ENCODE measurements at places on chromosomes 7 and 10. TPM values are rescaled to one million over a fixed set of nuclear protein-coding genes. Genes with fewer than 3 reads are reported as not detected.
A peak's percentile ranks its signal among the peaks of the same experiment; 100 is the strongest.

GRCh38 chr7:50226145-50226544, 78.4 kb upstream of the IKZF1 start:
- no peak overlapping the region for H3K27ac ChIP-seq
- no peaks in the 10 kb centered on the region for H3K36me3 ChIP-seq
- DNase-seq: no peak

The MEIG1 gene
- total RNA-seq: not detected

GRCh38 chr7:128876586-128876977, 13.9 kb downstream of the ATP6V1F start:
- no peak overlapping the region for H3K27ac ChIP-seq
- H3K27me3 ChIP-seq: no peaks in the 10 kb centered on the region
- no peaks in the 10 kb centered on the region for H3K36me3 ChIP-seq
- H3K4me3 ChIP-seq: no peak overlapping the region
- no peaks in the 10 kb centered on the region for H3K4me1 ChIP-seq

DNA sequence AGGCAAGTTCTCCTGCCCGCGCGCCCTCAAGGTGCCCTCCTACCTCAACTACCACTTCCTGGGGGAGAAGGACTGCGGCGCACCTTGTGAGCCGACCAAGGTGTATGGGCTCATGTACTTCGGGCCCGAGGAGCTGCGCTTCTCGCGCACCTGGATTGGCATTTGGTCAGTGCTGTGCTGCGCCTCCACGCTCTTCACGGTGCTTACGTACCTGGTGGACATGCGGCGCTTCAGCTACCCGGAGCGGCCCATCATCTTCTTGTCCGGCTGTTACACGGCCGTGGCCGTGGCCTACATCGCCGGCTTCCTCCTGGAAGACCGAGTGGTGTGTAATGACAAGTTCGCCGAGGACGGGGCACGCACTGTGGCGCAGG, 1.4 kb downstream of the FZD1 start:
- DNase-seq: peak; percentile 36
- H3K27ac ChIP-seq: peak overlapping the region; percentile 83
- no peaks in the 10 kb centered on the region for H3K36me3 ChIP-seq
- H3K4me3 ChIP-seq: peak overlapping the region; percentile 86

The VIM gene
- total RNA-seq: 10,466 TPM

- peak overlapping the region; percentile 90 for H3K27ac ChIP-seq
- H3K36me3 ChIP-seq: 0 out of 2 replicates have a peak, but pooled peaks cover 4% of the 10 kb centered on the region
- H3K27me3 ChIP-seq: no peaks in the 10 kb centered on the region
- peak overlapping the region; percentile 69 for H3K4me3 ChIP-seq
Measured at GRCh38 chr7:114944745-114945625, 23.1 kb downstream of the MDFIC start.

DNA sequence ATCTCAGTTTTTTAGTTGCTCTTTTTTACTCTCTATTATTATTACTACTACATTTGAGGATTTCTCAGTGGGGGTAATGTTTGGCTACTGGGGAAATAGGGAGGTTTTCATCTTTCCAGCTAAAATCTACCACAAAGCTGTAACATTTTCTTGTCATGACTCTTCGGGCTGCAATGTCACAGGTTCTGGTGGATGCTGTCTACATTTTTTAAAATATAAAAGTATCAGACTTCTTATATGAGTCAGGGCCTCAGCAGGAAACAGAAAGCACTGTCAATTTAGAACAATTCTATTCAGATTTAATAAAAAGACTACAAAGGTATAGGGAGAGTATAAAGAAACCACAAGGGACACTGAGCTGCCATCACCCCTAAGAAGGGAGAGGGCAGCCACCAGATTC, 61.6 kb downstream of the DNAJC12 start:
- peaks cover 12% of the 10 kb centered on the region for H3K27me3 ChIP-seq
- H3K4me3 ChIP-seq: no peak overlapping the region
- DNase-seq: no peak

GRCh38 chr10:100653957-100654781, 91.2 kb upstream of the PAX2 start:
- H3K27me3 ChIP-seq: peaks cover 61% of the 10 kb centered on the region
- H3K4me1 ChIP-seq: no peaks in the 10 kb centered on the region
- no peak overlapping the region for H3K27ac ChIP-seq
- no peak overlapping the region for H3K4me3 ChIP-seq

GRCh38 chr7:78993341-78993740, 460.1 kb downstream of the MAGI2 start:
- no peak for DNase-seq
- no peaks in the 10 kb centered on the region for H3K4me1 ChIP-seq
- no peaks in the 10 kb centered on the region for H3K27me3 ChIP-seq
- no peak overlapping the region for H3K4me3 ChIP-seq
- H3K27ac ChIP-seq: no peak overlapping the region

DNA sequence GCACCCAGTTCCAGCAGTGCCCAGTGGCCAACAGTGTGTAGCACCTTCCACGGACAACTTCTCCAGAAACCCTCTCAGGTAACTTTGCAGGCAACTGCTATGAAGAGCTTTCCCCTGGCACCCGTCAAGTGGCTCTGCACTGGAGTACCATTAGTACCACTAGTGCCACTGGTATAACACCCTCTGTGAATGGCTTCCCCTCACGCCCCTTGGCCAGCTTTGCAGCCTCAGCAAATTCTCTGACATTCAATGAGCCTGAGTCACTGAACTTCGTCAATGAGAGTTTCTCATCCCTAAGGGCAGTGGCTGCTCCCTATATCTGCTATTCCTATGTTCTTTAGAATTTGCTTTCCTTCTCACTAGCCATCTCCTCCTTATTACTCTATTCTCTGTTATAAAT, 7.6 kb upstream of the HERPUD2 start:
- no peaks in the 10 kb centered on the region for H3K36me3 ChIP-seq
- DNase-seq: no peak
- no peak overlapping the region for H3K4me3 ChIP-seq

The SAMD8 gene
- total RNA-seq: 30.5 TPM
